ENCODE measurements at places on chromosomes 1 and 21. TPM values are rescaled to one million over a fixed set of nuclear protein-coding genes. Genes with fewer than 3 reads are reported as not detected.

Gene MYOG
- not detected for total RNA-seq

Gene SPATA45
- not detected for total RNA-seq

Gene OPRD1
- 0.02 TPM for total RNA-seq

Gene PACC1
- 12.7 TPM for total RNA-seq

Gene TTC22
- total RNA-seq: 4.8 TPM

Gene CELF3
- total RNA-seq: not detected

Gene DIPK1A
- 9.4 TPM for total RNA-seq

Gene RSPO1
- total RNA-seq: not detected

Gene OR14K1
- not detected for total RNA-seq

Gene LRRC53
- not detected for total RNA-seq

Gene HES4
- 0.93 TPM for total RNA-seq

Gene C1orf116
- not detected for total RNA-seq

Gene GREM2
- not detected for total RNA-seq

Gene LCA5L
- total RNA-seq: 0.27 TPM

Gene NOL9
- total RNA-seq: 54.1 TPM

Gene CTSE
- total RNA-seq: not detected

Gene CFHR1
- total RNA-seq: not detected

Gene HPCA
- 0.29 TPM for total RNA-seq

Gene ARHGEF10L
- total RNA-seq: not detected

Gene SLC9C2
- not detected for total RNA-seq

Gene IGSF21
- total RNA-seq: not detected

Gene BEND5
- 48.3 TPM for total RNA-seq

Gene PLPPR4
- not detected for total RNA-seq

Gene CENPF
- total RNA-seq: 79.4 TPM

Gene CHRM3
- total RNA-seq: not detected

All from activated naive CD8-positive, alpha-beta T cell treated with anti-CD3 and anti-CD28 coated beads for 36 hours (primary cell).